Activated CD4-positive, alpha-beta memory T cell treated with anti-CD3 and anti-CD28 coated beads, Interleukin-2, amount 10 ng/mL, durations not matched to agents 7 days and 5 days (primary cell): ENCODE measurements at places on chromosomes 11 and 22. TPM values are rescaled to one million over a fixed set of nuclear protein-coding genes. Genes with fewer than 3 reads are reported as not detected.

The CYP2D6 gene
- total RNA-seq: 2.4 TPM

The RAG2 gene
- not detected for total RNA-seq

The PACSIN3 gene
- 0.91 TPM for total RNA-seq

The FXYD2 gene
- total RNA-seq: 0.48 TPM

The HEPHL1 gene
- total RNA-seq: not detected

The SCGB1C1 gene
- total RNA-seq: not detected

The DSCAML1 gene
- total RNA-seq: not detected
